Stimulated activated CD8-positive, alpha-beta memory T cell treated with anti-CD3 and anti-CD28 coated beads, Interleukin-7, amount 100 ng/mL, for 4 hours (primary cell): ENCODE measurements at places on chromosomes 5 and 9.

DNA sequence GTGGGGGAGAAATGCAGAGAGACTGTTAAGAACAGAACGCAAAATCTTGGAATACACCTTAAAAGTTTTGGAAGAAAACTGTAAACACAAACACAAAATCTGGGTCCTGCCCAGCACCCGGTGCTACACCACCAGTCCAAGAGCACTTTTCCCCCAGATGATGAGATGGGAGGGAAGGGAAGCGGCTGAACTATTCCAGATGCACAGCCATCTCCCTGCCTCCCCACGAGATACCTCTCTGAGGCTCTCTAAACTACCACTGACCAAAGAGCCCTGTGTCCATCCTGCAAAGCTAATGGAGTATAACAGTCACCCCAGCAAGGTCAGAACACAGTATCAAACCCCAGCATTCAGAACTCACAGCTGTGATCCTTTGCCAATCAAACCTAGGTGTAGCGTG, 8.0 kb downstream of the SPARC start:
- DNase-seq = no peak

DNA sequence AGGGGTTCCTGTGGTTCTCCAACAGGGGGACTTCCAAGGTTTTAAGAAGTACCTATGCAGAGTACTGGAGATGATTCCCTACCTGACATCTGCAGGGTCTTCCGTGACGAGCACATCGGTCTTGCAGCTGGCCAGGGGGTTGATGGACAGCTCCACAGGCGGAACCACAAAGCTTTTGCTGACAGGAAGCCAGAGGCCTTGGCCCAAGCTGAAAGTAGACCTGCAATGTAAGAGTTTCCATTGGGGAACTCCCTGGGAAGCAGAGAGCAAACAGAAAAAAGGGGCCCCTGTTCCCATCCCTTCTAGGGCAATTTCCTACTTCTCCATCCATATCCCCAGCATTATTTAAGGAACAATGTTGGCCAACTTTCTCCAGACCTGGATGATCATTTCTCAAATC, 288.0 kb downstream of the TRIM32 start:
- no peak for DNase-seq

DNA sequence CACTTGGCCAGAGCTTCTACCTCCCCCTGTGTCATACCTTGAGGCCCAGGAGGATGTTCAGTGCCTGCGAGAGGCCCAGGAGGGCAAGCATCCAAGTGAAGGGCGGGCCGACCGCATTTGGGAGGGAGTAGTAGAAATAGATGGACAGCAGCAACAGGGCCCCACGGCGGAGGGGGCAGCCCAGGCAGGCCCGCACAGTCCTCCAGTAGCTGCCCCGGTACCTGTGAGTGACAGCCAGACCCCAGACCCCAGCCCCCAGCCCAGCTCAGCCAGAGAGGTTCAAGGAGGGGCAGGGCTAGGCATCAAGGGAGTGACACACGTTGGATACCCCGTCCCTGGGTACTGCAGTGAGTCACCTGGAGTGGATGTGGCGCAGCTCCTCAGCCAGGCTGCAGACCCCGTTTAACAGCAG, 1.4 kb downstream of the STING1 start:
- DNase-seq = no peak

GRCh38 chr9:20355022-20355421, 267.3 kb downstream of the MLLT3 start:
- no peak for DNase-seq

GRCh38 chr5:43415935-43416802, 4.0 kb upstream of the CCL28 start:
- DNase-seq = no peak

DNA sequence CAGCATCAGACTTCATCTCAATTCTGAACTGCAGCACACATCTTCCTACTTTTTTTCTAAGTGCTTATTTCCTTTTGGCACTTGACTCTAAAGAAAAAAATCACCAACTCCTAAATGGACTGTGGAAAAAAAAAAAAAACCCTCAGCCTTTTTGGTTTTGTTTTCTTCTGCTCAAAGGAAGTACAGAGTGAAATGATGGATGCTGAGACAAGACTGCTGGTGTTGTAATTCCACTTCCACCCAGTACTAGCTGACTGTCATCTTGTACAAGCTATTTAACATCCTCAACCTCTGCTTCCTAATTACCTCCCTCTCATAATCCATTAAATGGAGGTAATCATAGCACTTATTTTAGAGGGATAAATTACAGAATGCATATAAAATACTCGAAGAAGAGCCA, 171.5 kb upstream of the GNA14 start:
- DNase-seq = no peak

GRCh38 chr5:79229357-79230174, 6.4 kb upstream of the JMY start:
- no peak for DNase-seq

GRCh38 chr9:134356496-134357470, 30.5 kb downstream of the RXRA start:
- no peak for DNase-seq

DNA sequence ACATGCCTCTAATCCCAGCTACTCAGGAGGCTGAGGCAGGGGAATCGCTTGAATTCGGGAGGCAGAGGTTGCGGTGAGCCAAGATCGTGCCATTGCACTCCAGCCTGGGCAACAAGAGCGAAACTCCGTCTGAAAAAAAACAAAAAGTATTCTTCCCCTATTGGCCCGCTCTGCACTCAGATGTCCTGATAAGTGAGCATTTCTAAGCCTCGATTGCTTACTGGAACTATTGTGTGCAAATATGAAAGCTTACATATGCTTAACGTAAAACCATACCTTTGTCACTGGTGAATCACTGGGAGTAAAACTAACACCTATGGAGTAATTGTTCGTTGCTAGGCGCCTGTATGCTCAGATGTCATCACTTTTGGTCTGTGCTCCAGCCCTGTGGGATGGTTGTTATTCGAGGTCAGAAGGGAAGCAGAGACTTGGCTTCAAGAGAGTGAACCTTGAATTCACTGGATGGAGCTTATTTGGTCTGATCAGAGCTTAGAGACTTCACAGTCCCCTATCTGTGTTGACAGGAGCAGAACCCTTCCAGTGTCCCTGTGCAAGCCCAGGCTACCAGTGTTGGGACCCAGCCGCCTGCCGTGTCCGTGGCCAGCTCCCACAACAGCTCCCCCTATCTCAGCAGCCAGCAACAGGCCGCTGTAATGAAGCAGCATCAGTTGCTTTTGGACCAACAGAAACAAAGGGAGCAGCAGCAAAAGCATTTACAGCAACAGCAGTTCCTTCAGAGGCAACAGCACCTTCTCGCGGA, 25.3 kb upstream of the LTC4S start:
- DNase-seq = no peak

- DNase-seq = no peak
Measured at GRCh38 chr5:179294131-179294780, 51.0 kb downstream of the ADAMTS2 start.

DNA sequence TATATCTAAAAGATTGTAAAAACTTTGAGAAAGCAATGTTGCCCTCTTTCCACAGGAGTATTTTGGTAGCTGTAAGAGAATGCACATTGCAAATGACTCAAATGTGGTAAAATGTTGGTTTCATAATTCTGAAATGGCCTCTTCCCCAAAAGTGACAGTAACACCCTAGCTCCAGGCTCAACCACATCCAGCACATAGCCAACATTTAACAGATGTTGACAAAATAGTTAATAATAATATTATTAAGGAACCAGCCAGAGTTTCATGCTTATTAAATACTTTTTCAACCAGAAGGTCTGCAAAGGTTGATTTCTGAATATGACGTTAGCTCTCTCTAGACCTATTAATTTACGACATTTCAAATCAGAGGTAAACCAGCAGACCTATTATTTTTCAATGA, 1.3 kb downstream of the ANXA1 start:
- no peak for DNase-seq

DNA sequence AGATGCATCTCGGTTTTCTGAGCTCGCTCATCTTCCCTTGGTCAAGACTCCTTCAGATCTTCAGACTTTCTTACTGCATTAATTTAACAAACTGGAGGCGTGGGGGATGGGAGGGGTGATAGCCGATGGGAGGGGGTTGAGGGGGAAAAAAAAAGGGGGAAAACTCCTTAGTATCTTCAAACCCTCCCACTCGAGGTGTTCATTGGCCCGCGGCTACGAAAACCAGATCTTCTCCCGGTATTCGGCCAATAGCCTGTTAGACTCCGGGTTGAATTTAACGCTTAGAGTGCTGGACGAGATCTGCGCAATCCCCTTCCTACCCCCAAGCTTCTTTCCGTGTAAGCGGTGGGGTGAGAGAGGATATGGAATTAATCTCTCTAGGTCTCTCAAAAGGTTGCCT, 689 bp upstream of the GLRA1 start:
- no peak for DNase-seq

DNA sequence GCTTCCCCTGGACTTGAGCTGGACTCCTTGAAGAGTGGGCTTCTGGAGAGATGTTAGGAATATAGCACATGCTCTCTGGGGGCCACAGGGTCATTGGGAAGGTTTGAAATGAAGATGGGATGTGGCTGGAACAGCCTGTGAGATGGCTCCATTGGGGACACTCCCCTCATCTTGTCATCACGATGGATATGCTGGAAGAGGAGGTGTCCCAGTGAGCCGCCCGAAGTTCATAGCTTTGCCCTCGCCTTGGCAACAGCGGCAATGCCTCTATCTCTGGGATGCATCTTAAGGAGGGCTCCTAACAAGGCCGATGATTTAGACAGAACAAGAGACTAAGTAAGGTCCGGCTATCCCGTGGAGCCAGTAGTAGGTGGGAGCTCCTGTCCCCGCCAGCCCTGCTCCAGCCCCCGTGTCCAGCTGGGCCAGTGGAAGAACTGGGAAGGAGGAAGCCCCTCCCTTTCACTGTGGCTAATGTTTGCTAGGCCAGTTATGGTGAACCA, 23.9 kb downstream of the AMBP start:
- no peak for DNase-seq

DNA sequence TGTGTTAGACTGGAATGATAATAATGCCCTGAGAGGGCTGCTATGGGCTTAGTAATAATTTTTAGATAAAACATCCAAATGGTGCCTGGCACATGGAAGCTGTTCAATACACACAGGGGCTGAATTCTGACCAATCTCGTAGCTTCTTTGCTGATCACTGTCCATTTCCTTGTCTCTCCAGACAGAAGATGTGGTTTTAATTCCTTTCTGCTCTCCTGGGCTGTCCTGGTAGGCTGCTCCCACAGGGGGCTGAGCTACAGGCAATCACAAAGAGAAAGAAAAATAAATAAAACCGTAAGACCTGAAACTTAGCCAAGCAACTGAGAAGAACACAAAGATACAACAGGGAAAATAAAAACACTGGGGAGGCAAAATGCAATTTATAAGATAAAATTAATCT, 136.5 kb downstream of the CDK5RAP2 start:
- no peak for DNase-seq

DNA sequence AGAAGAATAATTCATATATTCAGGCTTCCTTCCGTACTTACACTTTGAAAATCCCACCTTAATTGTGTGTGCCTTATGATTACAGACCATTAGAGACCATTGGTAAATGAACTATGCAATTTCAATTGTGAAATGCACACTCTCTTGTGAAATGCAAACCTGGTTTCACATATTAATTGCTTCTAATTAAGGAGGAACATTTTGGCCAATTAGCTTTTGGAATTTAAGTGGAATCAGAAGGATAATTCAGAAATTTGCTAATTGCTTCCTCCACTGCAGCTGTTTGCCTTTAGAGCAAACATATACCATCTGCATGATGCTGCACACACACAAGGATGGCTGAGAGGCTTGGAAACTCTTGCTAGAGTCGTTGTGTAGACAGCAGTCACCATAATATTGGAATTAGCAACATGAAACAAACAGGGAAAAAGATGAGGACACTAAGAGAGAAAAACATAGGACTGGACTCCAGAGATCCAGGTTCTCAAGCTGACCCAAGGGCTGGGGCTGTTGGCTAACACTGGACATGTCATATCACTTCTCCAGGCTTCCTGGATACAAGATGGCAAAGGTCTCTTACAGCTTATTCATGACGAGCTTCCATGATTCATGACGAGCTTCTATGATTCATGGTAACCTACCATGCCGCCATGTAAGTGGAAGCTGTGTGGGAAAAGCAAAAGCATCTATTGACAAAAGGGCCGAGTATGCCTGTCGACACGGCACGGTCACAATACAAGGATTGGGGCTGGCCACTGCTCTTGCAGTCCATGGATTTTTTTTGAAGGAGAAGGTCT, 78.0 kb downstream of the PTCH1 start:
- DNase-seq = no peak

- DNase-seq = no peak
Measured at GRCh38 chr5:67537439-67538148, 341.0 kb upstream of the CD180 start.

GRCh38 chr5:77230727-77231470, 20.4 kb downstream of the PDE8B start:
- no peak for DNase-seq

GRCh38 chr5:149216496-149216895, 55.2 kb upstream of the AFAP1L1 start:
- no peak for DNase-seq

- DNase-seq = no peak
Measured at GRCh38 chr5:66939094-66939493, 257.5 kb downstream of the CD180 start.

DNA sequence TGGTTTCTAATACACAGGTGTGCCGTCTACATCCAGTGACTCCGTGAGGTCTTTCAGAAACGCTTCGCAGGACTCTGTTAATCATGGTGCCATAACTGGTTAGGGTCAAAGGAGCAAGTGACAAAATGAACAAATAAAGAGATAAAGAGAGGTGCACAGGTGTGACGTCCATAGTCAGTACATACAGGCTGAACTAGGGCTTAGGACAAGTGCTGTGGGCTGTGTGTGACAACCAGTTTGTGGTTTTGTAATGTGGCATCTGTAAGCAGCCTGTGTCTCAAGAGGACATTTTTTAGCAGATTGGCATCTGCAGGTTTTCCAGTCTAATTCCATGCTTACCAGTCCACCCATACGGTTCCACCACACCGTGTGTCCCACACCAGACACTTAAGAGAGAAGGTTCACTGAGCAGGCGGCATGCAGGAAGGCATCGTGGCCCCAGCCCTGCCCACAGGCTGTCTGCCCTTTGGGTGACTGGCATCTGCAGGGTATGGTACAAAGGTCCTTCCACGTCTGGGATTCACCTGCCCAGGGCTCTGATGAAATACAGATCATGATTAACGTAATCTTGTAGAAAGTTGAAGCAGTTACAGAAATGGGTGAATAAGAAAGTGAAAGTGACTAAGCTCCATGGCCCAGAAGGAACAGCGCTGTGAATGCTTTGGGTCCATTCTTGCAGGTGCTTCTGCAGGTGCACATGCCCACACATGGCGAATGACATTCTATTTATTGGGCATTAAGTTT, 26.9 kb downstream of the SRD5A1 start:
- DNase-seq = no peak

DNA sequence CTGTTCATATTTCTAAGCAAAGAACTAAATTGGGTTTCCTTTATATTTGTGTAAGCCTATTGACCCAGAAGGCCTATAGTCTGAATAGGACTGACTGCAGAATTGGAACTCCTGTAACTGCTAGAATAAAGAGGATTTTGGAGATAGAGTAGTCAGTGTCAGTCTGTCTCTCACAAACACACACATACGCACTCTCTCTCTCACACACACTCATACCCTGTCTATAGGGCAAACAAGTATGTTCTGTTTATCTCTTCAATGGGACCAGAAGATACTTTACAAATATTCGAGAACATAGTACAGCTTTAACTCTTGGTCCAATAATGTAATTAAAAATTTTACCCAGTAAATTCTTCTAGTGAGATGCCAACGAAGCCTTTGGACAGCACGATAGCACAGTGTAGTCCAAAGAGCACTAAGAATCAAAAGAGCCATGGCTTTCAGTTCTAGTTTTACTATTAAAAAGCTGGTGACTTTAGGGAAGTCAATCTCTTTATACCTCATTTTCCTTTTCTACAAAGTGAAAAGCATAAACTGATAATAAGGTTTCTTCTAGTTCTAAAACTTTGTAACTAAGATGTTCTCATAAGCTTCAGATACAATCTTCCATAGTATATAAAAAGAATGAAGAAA, 19.3 kb downstream of the ABHD17B start:
- no peak for DNase-seq
